Retinal pigment epithelial cell (primary cell): ENCODE measurements at places on chromosomes 4 and X.

DNA sequence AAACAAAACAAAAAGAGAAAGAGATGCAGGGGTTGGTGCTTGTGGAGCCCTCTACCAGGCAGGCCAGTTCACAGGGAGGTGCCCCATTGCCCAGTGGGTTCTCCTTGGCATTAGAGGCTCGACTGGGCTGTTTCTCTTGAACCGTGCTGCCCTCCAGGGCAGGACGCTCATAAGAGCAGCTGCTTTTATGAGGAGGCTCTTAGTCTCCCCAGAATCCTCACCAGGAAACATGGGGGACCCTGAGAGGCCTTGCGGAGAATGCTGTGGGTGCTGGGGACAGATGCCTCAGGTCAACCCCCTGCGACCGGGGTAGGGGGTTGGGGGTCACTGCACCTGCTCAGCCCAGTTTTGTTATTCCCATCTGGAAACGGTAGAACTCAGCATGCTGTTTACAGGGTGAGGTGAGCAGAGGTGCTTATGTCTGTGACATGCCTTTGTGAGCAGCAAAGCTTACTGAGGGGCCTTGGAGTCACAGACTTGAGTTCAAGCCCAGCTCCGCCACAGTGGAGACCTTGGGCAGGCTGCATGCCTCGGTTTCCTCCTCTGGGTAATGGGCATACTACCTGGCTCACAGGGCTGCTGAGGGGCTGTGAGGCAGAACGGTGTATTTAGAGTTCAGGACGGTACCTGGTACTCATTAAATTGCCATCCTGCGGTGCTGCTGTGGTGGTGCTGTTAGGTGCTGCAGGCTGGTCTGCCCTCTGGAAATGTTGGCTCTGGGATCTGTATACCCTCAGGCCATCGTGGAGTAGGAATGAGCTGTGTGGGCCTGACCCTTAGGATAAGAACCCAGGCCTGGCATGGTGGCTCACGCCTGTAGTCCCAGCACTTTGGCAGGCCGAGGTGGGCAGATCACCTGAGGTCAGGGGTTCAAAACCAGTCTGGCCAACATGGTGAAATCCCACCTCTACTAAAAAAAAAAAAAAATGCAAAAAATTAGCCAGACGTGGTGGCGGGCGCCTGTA is 5.7 kb downstream of the TBC1D14 start:
- no peak for DNase-seq

DNA sequence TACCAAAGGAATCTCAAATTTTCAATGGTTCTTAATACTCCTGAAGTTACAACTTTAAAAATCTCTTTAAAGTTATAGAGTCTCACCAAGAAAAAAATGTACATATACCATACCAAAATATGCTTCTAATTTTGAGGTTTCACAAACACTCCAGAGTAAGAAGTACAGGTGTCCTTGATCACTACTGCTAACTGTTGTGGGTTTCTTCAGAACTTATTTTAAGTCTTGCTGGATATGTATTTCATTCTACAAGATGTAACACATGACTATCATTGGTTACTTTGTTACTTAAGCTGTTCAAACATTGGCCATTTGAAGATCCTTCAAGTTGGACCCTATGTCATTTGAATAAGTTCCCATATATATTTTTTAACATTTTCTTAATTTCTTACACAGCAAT is 808.0 kb downstream of the PCDH19 start:
- DNase-seq: no peak

DNA sequence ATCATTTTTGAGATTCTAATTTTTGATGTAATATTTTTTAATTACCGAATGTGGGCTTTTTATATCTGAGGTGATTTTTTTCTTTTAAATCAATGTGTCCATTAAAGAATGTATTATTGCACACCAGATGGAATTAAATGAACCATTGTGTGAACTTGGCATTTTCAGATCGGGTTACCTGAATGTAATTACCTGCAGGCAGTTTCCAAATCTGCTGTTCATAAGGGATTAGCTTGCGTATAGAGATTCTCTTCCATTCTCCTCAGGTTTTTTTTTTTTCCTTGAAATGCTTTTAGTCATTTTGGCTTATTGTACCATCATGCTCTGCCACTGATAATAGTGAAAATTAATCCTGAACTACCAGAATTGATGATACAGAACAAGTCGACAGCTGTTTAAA is 511.5 kb upstream of the ATOH1 start:
- no peak for DNase-seq

GRCh38 chrX:19625612-19626011 is 110.3 kb upstream of the MAP3K15 start:
- DNase-seq: no peak

DNA sequence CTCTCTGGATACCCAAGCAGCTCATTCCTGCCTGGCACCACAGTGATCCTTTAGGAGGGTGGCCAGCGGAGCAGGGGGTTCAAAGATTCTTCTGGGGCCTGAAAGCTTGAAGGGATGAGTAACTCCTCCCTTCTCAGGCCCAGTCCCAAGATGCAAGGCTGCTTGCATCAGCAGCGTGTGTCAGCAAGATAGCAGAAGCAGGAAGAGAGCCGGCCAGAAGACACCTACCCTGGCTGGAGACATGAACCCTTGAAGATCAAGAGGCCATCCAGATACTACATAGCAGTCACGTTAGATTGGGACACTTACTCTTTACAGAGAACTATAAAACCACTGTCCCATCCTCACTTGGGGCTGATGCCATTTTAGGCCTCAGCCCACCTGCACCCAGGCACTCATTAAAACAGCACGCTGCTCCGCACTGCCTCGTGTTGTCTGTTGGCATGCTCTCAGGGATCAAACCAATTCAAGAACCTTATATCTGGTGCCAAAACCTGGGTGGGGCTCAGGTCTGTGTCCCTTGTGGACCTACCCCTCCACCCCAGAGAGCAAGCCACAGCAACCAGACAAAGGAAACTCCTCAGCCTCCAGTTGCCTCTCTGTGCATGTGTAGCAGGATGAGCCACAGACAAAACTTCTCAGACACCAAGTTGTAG is 6.5 kb downstream of the UGT2B17 start:
- no peak for DNase-seq

DNA sequence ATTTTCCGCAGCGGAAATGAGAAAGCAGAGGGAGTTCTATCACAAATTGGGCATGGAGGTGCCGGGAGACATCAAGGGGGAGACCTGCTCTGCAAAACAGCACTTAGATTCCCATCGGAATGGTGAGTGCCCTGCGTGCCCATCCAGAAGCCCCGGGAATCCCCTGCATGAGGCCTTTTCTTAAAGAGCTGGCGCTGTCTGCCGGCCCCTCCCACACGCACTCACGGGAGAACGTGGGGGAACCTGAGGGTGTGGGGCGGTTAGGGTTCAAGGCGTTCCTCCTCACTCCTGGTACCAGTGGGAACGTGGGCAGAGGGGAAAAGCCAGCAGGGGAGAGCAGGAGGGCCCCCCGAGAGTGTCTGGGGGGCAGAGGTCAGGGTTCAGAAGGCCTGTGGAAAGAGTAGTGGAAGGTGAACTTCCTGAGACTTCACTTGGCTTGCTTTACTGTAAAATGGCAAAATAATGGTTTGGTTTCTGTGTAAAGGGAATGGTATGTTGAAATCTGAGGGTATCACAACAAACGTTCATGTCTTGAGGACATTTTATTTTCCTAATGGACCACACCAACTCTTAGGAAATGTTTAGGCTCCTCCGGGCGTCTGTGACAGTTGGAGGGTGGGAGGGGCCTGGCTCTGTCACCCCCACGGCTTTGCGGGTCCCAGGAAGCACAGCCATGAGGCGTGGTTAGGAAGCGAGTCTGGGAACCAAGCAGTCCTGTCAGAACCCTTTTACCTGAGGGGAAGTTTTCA is 38.0 kb downstream of the PCGF3 start:
- no peak for DNase-seq

- DNase-seq: peak; percentile 46
These were observed 13.2 kb upstream of the CLDN24 start for GRCh38 chr4:183335369-183335940.

DNA sequence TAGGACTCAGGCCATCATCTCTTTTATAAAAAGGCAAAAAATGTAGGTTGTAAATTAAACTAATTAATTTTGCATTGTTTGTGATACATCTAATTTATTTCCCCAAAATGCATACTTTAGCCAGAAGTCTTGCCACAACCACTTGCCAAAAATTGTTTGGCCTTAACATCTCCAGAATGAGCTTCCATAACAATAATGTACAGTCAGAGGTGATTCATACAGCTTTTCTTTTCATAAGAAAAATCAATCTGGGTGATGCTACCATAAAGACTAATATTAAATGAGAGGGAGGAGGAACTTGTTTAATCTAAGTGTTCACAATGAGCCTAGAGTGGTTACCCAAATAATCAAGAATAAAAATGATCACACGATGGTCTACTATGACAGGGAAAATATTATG is 59.3 kb downstream of the AMMECR1 start:
- no peak for DNase-seq

DNA sequence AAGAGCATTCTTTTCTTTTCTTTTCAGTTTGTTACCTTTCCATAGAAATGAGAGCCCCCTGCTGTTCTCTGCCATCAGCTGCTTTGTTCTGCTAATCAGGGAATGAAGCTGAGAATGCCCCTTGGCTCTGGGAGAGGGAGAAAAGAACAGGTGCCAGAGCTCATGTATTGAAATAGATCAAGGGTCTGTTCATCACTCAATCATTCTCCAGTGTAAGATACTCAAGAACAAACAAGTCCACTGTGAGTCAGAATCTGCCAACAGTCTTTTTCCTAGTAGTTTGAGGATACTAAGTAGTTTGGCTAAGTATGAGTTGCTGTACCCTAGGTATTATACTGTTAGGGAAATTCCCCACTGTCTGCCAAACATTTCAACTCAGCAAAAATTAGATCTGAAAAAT is 144.3 kb downstream of the RTL3 start:
- DNase-seq: no peak

- no peak for DNase-seq
These were observed 366.5 kb upstream of the LCORL start for GRCh38 chr4:18388039-18388438.
